ENCODE measurements at places on chromosomes 3 and 15.

DNA sequence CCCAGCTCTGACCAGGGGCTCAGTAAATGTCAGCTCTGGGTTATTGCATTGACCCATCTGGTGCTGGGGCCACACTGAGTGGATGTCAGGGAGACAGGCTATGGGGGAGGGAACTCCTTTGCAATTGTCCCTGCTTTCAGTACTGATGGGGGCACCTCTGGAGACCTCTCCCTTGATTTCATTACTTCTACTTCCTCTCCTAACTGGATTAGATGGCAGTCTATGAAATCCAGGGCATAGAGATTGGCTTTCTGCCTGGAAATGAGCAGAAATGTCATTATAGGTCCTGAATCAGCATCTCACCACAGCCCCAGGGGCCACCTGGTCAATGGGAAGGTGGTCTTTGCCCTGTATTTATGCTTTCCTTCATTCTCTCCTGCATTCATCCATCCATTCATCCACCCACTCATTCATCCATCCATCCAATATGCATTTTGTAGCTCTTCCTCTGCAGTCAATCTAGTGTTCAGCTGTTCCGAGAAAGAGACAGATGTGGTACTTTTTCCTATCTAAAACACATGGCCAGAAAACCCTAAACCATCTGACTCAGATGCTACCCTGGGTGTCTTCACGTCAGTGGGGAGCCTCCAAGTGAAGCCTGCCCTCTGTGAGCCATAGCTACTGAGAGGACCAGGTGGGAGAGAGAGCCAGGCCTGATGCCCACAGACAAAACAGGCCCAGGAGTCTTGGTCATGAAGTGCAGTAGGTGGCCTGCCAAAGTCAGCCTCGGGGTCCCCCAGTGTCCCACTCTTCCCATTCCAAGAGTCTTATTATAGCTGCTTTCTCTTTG lies 57.1 kb downstream of the CCDC33 start:
- DNase-seq: no peak

DNA sequence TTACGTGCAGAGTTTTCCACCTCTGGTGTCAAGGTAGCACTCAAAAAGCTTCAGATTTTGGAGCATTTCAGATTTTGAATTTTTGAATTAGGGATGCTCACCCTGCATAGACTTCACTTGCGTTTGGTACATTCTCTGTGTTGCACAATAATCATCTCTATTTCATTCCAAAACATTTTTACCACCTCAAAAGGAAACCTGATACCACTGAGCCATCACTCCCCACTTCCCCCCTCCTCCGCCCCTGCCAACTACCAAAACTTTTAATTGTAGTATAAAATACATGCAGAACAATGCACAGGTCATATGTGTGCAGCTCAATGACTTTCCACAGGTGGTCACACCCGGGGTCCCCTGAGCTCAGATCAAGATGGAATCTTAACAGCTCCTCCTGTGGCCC lies 208.8 kb downstream of the SV2B start:
- DNase-seq: no peak

- DNase-seq: no peak
Measured at GRCh38 chr3:86228101-86228500, 762.8 kb downstream of the VGLL3 start.

DNA sequence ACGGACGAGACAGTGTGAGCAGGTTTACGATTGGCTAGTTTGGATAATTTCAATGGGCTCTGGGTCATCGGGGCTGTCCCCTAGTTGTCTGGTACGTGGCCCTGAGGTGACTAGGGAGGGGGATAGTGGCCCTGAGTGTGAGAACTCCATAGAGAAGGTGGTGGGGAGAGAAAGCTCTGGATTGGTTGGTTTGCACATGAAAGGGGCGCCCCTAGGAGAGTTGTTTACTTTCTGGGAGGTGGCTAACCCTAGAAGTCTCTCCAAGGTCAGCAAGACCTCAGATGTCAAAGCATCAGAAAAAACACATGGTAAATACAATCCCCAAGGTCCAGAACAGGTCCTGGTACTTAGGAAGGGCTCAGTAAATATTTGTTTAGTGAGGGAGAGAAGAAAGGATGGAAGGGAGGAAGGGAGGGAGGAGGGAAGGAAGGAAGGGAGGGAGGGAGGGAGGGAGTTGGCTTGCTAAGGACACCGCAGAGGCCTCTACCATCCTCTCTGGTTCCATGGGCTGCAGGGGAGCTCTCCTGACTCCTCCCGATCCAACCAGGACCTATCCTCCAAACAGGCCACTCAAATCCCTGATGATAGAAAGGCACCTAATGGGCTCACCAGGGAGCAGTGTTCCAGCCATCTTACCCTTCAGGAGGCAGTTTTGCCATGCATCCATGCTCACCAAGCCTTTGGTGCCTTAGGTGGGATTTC lies 3.0 kb upstream of the TRH start:
- DNase-seq: no peak

- no peak for DNase-seq
Measured at GRCh38 chr3:70527026-70527425, 214.6 kb upstream of the MDFIC2 start.

GRCh38 chr3:139948898-139949297 lies 13.9 kb downstream of the CLSTN2 start:
- no peak for DNase-seq

GRCh38 chr3:9590282-9590791 lies 36.7 kb upstream of the LHFPL4 start:
- no peak for DNase-seq

- DNase-seq: no peak
Measured at GRCh38 chr15:80701676-80702311, 6.7 kb downstream of the ABHD17C start.

GRCh38 chr3:153150991-153151390 lies 11.0 kb upstream of the RAP2B start:
- DNase-seq: no peak

DNA sequence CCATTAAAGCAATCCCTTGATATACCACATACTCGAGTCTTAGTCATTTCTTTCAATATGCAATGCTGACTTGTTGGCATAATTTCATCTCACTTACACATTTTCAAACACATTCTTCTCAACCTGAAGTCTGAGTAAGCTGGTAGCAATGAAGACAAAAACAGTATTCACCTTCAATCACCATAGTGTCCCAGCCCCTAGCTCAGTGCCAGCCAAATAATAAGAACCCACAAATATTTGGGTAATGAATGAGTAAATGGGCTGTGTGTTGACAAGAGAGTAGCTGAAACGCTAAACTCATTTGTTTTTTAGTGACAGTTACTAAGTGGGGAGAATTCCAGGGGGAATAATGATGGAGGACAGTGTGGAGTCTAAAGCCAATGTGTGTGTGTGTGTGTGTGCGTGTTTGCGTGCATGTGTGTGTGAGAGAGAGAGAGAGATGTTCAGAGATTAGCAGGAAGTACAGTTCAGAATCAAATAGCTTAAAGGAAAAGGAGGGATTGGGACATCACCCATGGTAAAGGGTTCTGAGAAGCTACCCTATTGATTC lies 165.7 kb downstream of the GAP43 start:
- no peak for DNase-seq

DNA sequence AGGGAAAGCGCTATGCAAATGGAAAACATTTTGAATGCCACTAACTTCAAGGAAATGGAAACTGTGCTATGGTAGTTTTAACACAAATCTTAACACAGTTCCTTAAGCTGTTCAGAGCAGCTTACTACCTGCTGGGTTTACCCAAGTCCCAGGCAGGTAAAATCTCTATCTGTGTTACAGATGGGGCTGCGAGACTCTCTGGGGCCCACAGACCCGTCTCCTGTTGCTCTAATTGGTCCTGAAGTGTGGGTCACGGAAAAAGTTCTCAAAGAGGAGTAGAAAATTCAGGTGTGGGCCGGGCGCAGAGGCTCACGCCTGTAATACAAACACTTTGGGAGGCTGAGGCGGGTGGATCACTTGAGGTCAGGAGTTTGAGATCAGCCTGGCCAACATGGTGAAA lies 16.9 kb upstream of the ZFYVE19 start:
- DNase-seq: no peak

DNA sequence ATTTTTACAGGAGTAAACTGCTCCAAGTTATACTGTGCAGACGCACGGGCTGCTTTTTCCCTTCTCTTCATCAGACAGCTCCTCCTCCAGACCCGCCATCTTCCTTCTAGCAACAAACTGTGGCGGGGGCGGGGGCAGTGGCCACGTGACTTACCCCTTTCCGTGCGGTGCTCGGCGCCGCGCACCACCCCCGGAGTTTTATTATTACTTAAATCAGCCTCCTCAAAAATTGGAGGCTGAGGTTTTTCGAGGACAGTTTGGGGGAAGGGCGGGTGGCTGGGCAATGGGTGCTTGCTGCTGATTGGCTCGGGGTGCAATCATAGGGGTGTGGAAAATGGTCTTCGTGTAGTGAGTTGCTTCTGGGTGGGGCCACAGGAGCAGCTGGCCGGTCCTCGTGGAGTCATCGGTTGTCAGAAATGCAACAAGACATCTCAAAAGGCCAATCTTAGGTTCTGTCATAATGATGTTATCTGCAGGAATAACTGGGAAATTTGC lies 77.1 kb upstream of the MFGE8 start:
- no peak for DNase-seq

DNA sequence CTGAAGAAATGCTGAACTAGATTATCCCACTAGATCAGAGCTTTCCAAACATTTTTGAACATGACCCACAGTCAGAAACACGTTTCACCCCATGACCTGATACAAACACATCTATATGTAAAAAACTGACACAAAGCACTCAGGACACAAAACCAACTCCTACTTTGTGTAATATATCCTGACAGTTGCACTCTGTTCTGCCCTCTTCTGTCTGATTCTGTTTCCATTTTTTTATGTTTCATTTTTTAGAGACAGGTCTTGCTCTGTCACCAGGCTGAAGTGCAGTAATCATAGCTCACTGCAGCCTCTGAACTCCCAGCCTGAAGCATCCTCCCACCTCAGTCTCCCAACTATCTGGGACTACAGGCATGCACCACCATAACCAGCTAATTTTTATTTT lies 15.8 kb upstream of the RFTN1 start:
- DNase-seq: no peak

GRCh38 chr15:74920456-74920855 lies 13.8 kb upstream of the FAM219B start:
- DNase-seq: no peak

GRCh38 chr3:40037582-40037981 lies 228.2 kb downstream of the MYRIP start:
- no peak for DNase-seq

DNA sequence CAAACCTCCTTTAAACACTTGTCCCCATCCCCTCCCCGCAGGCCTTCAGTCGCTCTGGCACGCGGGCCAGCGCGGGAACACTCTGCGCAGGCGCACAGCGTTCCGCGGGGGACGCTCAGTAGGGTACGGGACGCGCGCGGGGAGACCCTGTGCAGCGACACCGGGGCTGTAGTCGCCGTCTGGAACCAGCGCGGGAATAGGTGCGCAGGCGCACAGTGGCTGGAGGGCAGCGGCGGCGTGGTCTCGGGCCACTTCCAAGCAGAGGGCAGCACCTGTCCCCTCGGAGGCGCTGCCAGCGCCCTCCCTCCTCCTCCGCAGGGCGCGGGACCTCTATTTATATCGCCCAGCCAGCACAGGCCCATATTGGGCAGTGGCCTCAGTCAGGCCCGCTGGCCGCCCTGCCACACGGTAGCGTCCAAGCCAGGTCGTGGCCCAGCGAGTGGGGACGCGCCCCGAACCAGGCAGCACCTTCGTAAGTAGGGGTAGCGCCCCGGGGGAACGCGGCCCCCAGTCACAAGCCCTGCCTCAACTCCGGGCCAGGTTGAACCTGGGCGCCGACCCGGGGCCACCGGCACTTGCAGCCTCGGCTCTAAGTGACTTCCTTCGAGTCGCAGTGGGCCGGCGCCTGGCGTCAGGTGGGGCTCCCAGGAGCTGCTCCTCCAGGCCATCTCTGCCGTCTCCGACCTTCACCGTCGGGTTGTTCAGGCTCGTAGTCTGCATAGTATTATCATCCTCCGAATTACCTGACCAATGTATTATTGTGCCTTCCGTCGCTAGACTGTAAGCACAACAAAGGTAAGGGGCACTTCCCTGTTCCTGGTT lies at the start of gene KBTBD12:
Gene KBTBD12, plus strand, starts transcription at position 118 of the 822 bp plus-strand sequence. CDS start 7,830 bp downstream, outside the sequence.
- DNase-seq: no peak

DNA sequence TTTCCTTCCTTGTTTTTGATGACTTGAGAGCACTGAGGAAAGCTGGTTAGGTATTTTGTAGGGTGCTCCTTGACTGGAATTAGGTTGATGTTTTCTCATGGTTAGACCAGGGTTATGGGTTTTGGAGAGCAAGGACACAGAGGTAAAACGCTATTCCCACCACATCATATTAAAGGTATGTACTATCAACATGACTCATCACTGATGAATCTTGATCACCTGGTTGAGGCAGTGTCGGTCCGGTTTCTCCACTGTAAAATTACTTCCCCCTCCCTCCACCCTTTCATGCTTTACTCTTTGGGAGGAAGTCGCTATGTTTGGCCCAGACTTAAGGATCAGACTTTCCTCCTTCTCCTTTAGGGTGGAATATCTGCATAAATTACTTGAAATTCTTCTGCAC lies 201.6 kb downstream of the EDEM1 start:
- no peak for DNase-seq

DNA sequence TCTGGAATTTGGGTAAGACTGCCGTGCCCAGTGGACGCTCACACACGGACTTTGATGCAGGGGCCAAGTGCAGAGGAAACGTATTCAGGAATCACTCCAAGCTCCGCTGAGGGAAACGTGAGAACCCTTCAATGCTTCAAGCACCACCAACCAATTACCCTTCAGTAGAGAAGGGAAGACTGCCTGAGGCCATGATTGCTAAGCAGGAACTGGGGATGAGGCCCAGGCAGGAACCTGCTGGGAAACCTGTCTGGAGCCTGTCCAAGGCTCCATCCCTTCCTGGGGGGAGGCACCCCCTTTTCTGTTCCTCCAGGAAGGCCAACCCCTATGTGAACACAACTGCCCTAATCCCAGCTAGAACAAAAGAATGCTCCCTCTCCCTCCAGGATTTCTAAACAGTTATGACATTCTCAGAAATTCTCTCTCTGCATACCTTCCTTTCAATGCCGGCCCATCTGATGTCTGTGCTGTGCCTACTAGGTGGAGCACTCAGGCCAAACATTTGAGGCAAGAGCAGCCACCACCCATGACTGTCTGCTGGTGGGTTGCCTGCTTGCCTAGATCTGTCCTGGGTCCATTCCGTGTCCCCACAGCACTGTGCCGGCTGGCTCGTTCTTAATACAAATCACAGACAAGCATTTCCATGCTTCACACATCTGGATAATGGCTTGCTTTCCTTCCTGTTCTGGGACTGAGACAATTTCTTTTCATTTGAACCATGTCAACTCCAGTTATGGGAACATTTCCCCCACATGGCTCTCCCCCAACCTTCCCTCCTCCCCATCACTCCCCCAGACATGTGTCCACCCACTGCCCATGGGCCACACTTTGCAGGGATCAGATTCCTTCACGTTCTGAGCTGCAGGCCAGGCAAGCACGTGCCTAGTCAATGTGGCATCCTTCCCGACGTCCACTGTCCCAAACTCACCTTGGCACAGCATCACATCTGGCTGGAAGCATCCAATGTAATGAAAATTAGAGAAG lies 149.4 kb downstream of the ADAMTS17 start:
- no peak for DNase-seq

DNA sequence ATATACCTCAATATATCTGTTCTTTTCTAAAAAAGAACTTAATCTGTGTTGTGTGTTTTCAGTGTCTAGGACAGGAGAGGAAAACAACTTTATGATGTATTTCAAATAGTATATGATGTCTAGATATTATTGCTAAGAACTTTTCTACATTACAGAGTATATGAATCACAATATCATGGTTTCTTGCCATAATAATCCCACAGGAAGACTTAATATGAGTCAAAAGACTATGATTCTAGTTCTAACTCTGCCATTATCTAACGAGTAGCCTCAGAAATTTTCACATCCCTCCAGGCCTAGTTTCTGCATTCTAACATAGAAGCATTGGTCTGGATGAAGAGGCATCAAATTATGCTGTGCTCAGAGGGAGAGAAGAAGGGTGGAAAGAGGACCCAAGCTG lies 107.7 kb upstream of the SPRED1 start:
- DNase-seq: no peak

- no peak for DNase-seq
Measured at GRCh38 chr15:31389576-31389975, 62.9 kb downstream of the KLF13 start.
